ENCODE measurements at places on chromosomes 5 and 9.
A peak's percentile ranks its signal among the peaks of the same experiment; 100 is the strongest.

DNA sequence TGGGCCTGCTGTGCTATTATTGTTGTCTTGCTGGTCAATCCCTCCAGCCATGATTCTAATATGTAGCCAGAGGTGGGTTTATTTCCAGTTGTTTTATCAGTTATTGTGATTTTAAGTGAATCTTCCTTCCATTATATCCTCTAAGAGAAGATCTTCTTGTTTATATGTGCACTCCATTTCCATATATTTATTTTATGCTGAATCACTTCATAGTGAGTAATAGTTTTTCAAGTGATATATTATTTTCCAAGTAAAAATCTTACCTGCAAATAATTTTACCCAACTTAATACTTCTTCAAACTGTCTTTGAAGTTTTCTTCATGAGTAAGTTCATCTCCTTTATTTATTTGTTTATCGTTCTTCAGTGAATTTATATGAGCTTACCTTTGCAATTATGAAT lies 13.5 kb upstream of the GPR150 start:
- no peak for DNase-seq

GRCh38 chr9:89877051-89878002 lies 272.5 kb downstream of the GADD45G start:
- no peak for DNase-seq

GRCh38 chr5:57940236-57940635 lies 457.6 kb upstream of the ACTBL2 start:
- no peak for DNase-seq

- DNase-seq = peak; percentile 89
Measured at GRCh38 chr9:20394969-20395368, 227.3 kb downstream of the MLLT3 start.

DNA sequence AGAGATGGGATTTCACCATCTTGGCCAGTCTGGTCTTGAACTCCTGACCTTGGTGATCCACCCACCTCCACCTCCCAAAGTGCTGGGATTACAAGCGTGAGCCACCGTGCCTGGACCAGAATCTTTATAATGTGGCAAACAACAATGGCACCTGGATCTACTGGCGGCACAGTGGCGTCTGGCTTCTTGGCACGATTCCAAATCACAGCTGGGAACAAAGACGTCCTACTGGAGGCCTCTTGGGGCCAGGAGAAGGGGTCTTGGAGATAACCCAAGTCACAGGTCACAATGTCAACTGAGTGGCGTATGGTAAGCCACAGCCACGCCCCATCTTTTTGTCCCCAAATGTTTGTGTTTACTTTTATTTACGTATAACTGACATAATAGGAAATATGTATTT lies 77.8 kb upstream of the RAPGEF1 start:
- no peak for DNase-seq

- DNase-seq = no peak
Measured at GRCh38 chr5:52787600-52788504, at the start of the genes ITGA1 and PELO. ITGA1 (plus strand) TSS chr5:52787916; CDS start chr5:52788354, 438 bp downstream. PELO (plus strand) TSS chr5:52787916; CDS start chr5:52800395, 12,479 bp downstream.

DNA sequence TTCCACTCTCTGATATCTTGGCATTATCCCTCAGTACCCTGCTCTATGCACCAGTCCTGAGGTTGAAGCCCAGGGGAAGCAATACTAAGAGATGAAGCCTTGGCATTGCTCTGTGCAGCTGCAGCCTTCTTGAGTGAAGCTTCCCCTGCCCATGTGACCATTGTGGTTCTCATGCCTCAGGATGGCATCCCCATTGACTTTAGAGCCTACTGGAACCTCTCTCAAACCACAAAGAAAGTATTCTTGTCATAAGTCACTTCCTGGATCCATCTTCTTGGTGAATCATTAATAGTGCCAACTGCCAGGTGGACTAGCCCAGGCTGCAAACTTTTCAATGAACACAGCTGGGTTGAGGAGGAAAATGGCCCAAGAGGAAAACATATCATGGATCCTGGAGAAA lies 283.9 kb upstream of the RFX3 start:
- DNase-seq = no peak

- DNase-seq = no peak
Measured at GRCh38 chr9:129185402-129185801, 7.3 kb upstream of the IER5L start.

GRCh38 chr5:28077291-28078240 lies 1039.2 kb upstream of the CDH9 start:
- DNase-seq = no peak

- peak; percentile 30 for DNase-seq
Measured at GRCh38 chr5:142453932-142454331, 129.1 kb upstream of the SPRY4 start.

GRCh38 chr5:178242416-178242815 lies 9.8 kb upstream of the PHYKPL start:
- no peak for DNase-seq

DNA sequence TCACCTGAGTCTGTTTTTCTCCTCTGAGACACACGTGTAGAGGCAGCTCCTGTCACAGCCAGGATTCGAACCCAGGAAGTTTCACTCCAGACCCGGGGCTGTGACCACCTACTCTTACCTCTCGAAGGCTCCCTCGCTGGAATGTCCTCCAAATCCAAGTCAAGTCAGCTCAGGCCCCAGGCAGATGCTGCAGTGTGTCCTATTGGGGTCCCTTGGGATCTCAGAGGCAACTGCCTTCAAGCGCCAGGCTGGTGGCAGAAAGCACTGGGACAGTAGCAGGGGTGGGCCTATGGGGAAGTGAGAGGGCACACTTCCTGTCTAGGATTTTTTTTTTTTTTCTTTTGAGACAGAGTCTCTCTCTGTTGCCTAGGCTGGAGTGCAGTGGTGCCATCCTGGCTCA lies 762 bp upstream of the ST6GALNAC4 start:
- DNase-seq = no peak

DNA sequence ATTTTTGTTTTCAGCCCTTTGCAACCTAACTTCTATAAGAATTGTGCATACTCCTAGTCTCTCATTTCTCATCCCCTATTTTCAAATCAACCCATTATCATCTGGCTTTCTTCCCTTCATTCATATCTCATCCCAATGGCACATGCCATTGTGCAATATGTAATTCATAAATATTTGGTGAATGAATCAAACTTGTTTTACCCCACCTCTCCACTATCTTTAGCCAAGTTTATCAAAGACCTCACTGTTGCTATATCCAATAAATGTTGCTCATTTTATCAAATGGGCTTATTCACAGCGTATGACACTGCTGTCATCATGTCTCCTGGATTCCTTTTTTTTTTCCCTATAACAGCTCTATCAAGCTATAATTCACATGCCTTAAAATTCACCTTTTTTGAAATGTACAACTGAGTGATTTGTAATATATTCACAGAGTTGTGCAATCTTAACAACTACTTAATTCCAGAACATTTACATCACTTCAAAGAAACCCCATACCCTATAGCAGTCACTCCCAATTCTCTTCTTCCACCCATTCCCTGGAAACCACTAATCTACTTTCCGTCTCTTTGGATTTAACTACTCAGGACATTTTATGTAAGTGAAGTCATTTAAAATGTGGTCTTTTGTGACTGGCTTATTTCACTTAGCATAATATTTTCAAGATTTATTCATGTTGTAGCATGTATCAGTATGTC lies 214.4 kb upstream of the PAPPA start:
- no peak for DNase-seq

All from NCI-H446 treated with DMSO at 0.1 percent for 48 hours (cell line).